ENCODE measurements at places on chromosomes 11 and 22.

DNA sequence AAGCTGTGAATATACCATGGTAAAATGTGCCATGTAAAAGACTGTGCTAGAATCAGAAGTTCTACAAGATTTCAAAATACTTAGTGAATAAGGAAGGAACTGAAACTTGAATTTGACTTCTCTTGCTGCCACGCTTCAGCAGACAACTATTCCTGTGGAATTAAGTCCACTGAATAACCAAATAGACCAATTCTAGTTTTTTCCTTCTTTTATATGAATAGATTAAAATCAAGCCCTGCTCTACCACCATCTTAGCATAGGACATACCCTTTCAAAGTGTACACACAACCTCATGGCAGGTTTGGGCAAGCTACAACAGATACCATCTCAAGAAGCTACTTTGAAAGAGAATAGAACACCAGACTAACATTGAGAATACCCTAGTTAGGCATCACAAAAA is 23.4 kb upstream of the CLNS1A start:
- DNase-seq, result no peak

- DNase-seq, result no peak
Measured at GRCh38 chr22:28223826-28224225, 304.8 kb upstream of the PITPNB start.

DNA sequence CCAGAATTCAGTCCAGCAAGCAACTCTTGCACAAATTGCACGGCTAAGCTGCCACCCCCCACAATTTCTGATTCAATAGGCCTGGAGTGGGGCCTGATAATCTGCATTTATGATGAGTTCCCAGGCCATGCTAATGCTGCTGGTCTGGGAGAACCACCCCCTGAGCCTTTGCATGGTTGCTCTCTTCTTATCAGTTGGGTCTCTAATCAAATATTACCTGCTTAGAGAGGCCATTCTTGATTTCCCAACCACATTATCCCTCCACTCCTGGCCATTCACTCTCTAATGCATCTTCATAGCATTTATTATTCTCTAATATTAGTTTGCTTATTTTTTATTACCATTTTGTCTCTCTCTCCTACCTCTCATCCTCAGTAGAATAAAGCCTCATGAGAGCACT is 99.5 kb downstream of the NAV2 start:
- DNase-seq, result no peak

DNA sequence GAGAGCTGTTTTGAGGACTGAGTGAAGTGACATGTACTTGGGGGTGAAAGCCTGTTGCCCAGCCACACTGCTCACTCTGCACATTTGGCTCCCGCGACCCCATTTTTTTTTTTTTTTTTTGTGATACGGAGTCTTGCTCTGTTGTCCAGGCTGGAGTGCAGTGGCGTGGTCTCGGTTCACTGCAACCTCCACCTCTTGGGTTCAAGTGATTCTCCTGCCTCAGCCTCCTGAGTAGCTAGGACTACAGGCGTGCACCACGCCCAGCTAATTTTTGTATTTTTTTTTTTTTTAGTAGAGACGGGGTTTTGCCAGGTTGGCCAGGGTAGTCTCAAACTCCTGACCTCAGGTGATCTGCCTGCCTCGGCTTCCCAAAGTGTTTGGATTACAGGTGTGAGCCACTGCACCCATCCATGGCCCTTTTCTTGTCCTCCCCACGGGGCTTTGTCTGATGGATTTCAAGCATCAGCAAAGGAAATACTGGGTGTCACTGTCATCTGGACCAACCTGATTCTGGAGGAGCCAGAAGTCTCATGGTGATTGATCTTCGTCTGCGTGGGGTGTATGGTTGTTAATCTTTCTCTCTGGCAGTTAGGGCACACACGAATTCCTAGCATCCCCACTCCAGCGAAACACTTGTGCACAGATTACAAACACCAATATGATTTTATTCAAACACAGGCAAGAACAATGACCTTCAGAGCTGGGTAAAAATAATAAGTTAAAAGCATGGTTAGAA is 3.4 kb upstream of the UCP3 start:
- DNase-seq, result no peak

DNA sequence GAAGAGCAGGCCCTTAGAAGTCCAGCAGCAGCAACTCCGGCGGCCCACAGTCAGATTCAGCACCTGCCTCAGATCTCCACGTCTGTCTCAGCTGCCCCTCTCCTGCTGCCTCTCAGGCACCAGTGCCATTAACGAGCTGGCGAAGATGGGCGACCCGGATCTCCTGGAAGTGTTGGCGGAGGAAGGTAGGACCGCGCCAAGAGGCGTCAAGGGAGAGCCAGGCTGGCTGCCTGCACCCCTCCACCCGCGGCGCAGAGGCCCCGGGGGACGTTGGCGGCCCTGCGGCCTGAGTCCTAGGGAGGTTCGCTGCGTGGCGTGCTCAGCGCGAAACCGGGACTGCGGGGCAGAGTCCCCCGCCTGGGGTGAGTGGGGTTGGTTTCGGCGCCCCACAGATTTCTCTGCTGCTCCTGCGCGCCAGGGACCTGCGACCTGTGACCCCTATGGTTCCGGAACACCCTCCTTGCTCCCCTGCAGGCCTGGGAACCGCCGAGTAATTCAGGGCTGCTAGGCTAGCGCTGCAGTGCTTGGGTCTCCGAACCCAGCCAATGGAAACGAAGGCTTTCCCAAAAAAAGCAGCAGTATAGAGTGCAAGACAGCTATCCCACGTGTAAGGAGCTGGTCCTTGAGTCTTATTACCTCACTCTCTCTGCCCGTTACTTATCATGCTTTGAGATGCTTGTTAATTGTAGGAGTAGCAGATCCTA is 615 bp downstream of the ANO5 start:
- no peak for DNase-seq

- DNase-seq, result no peak
Measured at GRCh38 chr11:28077521-28077920, 30.4 kb downstream of the KIF18A start.

GRCh38 chr11:2269601-2270321 is 627 bp downstream of the ASCL2 start:
- DNase-seq, result peak; percentile 21

DNA sequence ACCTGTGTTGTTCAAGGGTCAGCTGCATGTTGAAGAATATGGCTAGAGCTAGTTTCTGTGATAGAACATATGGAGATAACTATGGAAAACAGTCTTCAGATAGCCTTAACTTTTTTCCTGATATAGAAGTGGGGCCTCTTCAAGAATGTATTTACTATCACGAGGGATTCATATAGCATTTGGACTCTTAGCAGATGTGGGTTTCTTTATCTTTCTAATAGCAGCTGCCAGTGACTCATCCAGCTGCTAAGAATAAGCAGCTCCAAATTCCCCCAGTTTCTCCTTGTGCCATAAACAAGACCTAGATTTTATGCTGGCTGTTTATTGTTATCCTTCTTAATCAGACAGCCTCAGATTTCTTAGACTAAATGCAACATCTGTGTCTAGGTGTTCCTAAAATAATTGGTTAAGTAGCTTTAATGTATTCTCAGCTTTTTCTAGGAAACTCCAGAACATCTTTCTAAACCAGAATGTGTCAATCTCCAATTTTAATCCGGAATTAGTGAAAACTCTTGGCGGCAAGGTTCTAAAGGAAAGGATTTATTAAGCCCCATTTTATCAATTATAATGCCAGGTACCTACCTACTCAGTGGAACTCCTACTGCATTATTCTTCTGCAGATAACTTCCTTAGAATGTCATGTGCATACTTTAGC is 119.8 kb downstream of the CSTPP1 start:
- no peak for DNase-seq

DNA sequence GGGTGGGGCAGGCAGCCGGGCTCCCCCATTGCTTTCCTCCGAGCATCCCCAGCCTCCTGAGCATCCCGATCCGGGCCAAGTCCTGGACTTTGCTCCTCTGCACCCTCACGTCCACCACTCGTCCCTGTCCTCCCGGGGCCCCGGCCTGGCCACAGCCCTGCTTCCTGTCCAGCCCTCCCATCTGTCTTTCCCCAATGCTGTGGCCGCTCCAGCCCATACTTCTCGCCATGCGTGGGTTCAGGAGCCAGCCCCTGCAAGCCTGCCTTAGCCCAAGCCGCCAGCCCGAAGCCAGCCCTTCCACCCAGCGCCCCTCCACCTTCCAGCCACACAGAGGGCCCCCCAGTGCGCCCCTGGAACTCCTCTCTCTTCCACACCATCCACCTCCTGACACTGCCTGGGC is 23.8 kb downstream of the MRPL23 start:
- no peak for DNase-seq
